ENCODE measurements at places on chromosomes 13 and 19. TPM values are rescaled to one million over a fixed set of nuclear protein-coding genes. Genes with fewer than 3 reads are reported as not detected.

Gene OLFM2
- 0.38 TPM for total RNA-seq

Gene NCAN
- total RNA-seq: not detected

Gene LRRC8E
- total RNA-seq: 1.3 TPM

Gene VSIG10L
- 0.19 TPM for total RNA-seq

Gene ZNF653
- total RNA-seq: 5.4 TPM

Measured in vein endothelial cell (primary cell).